ENCODE measurements at places on chromosomes 12 and 14. TPM values are rescaled to one million over a fixed set of nuclear protein-coding genes. Genes with fewer than 3 reads are reported as not detected.

Gene CCT2
- 153 TPM for total RNA-seq

Gene CLEC4C
- total RNA-seq: not detected

Gene LRRK2
- 4.5 TPM for total RNA-seq

Gene IFNG
- not detected for total RNA-seq

Gene RAN
- 299 TPM for total RNA-seq

Gene WNT1
- total RNA-seq: not detected

Gene HCAR1
- not detected for total RNA-seq

Gene OTOGL
- total RNA-seq: not detected

Gene MIS18BP1
- total RNA-seq: 7.0 TPM

Gene FZD10
- total RNA-seq: 1.1 TPM

Gene UTP20
- total RNA-seq: 10.5 TPM

Gene KLRC1
- not detected for total RNA-seq

Gene STON2
- 144 TPM for total RNA-seq

Gene KRT6C
- not detected for total RNA-seq

Measured in gastrocnemius medialis (tissue), 4 donors.